ENCODE measurements at places on chromosomes 1 and 21.

GRCh38 chr1:93749894-93750301, 68.3 kb upstream of the BCAR3 start:
- DNase-seq: peak; percentile 62

- no peak for DNase-seq
These were observed 6.3 kb downstream of the OR14I1 start for GRCh38 chr1:248696261-248696660.

- DNase-seq: no peak
These were observed at the start of gene TRIM67 for GRCh38 chr1:231161667-231162296. TRIM67 (plus strand) TSS chr1:231162058; CDS start chr1:231162970, 912 bp downstream.

DNA sequence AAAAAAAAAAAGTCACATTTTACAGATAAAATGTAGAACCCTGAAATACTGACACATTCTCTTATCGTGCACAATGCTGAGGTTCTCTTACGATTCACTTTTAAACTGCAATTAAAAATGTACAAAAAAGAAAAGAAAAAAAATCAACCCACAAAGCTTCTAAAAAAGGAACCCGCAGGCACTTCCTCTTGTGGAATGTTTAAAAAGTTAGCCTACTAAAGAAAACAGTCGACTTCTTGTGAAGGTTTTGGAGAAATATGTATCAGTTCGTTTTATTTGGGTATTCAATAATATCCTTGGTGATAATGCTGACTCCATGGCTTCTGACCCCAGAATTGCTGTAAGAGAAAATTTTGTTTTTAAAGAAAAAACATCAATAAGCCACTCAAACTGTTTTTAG, 10.2 kb downstream of the HNRNPU start:
- DNase-seq: no peak

DNA sequence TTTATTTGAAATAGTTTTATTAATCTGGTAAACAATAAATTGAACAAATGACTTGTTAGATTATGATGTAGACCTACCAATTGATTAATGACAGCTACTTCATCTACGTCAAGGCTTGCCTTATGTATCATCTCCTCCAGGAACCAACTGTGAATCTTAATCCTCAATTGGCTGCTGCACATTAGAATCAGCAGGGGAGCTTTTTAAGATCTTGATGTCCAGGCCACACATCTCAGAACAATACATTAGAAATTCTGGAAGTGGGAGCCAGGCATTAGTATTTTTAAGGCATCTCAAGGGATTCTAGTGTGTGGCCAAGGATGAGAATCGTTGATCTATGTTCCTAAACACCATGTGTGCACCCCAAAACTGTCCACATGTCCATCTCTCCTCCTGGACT, 52.0 kb upstream of the LYPLAL1 start:
- DNase-seq: no peak

All from urothelium cell line (cell line).